ENCODE measurements at places on chromosomes 4 and X.

DNA sequence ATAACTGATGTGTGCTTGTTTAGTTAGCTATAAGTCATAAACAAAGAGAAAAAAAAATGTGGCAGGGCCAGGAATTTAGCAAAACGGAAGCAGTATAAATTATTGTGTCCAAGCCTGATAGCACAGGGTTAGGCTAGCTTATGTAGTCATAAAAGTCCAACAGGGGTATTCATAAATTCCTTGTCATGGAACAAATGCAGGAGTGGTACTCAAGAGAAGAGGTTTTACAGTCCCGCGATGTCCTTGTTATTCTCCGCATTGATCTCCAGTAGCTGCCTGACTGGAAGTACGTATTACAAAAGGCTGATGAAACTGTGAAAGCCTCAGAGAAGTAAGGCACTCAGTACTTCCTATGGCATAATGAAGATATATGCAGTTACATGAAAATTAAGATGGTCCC lies 336.9 kb upstream of the TRAM1L1 start:
- DNase-seq = no peak

GRCh38 chrX:106935175-106935574 lies 15.0 kb downstream of the CLDN2 start:
- no peak for DNase-seq

DNA sequence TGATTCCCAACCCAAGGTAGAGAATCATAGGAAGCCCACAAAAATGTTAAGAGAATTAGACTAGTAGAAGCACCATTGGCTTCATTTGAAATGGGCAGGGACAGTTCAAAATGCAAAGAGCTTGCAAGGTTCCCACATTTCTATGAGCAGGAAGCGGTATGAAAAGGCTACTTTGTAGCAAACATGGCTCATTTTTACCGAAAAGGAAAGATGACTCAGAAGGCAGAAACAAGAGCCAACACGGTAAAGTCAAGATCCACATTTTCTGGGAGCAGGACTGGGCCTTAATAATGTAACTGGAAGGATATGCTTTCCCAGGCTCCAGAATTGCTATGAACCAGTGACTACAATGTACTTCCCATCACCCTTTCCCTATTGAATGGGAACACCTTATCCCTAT lies 89.5 kb downstream of the GLRA3 start:
- DNase-seq = no peak

DNA sequence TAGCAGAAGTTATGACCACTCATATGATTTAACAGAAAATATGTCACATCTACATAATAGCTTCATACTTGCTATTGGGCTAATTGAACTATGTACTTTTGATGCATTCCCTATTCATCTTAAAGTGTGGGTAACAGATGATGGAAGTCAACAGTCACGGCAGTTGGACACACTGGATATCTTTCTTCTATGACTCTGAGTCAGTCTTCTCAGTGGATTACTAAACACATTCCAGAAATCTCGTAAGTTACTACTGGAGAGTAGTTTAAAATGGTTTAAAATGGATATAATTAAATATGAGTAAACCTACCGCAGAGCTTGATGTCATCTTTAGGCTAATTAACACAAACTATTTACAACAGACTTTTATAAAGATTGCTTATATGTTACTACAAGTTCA lies 30.1 kb upstream of the CFAP299 start:
- no peak for DNase-seq
